Naive thymus-derived CD8-positive, alpha-beta T cell (primary cell): ENCODE measurements at places on chromosomes 7 and 10.

- DNase-seq = no peak
Measured at GRCh38 chr7:20508109-20508508, 107.4 kb upstream of the ABCB5 start.

GRCh38 chr7:18866359-18867036, 250.9 kb downstream of the TWIST1 start:
- DNase-seq = no peak

- no peak for DNase-seq
Measured at GRCh38 chr10:78777466-78777865, 291.3 kb upstream of the ZMIZ1 start.

DNA sequence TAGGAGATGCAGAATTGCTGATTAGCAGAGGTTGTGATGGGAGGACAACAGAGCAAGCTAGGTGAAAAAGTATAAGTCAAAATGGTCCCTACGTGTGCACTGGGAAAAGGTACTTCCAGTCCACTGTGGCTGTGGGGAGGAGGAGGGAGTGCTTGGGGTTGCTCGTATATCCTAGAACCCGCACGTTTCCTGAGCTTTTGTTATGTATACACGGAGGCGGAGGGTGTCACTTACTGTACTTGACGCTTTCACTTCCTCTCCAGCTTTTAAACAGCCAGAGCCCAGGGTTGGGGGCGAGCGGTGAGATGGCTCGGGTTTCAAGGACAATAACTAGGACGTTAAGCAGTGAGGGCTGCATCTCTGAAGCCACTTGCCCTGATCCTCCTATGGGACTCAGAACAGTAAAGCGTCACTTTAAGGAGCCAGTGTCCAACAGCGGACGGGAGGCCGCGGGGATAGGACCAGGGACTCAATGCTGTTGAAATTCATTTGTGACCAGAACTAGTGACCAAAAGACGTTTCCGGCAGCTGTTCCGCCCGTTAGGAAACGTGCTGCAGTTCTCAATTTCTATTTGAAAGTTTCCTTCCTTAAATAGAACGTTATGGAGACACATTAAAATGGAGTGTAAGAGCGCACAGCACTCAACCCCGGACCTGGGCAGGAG, 985 bp upstream of the ETV1 start:
- no peak for DNase-seq

DNA sequence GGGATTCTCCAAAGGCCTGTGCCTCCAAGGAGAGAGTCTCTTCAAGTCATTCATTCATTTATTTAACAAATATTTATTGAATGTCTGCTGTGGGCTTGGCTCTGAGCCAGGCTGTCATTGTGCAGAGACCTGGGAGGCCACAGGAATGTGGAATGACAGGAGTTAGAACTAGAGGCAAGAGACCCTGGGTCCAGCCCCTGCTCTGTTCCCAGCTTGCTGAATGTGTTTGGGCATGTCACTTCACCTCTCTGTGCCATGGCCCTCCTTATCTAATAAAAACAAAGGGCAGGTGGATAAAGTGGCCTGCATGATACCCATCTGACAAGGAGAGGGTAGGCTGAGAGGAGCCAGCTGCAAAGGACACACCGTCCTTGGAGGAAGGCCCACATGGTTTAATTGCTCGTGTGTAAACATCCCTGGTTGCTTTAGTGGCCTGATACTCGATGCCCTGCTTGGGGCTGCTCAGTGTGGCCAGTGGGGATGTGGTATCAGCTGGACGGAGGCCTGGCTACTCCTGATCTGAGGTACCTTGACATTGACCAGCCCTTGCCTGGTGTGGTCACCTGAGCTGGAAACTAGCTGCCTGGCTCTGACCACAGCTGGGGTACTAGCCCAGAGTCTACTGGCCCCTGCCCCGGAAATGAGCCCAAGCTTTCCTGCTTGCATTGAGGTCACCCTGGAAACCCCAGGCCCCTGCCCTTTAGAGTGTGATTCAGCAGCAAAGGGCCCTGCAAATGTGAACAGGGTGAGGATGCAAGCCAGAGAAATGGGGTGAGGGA, 116.2 kb downstream of the CDH23 start:
- no peak for DNase-seq

- DNase-seq = no peak
Measured at GRCh38 chr10:130015075-130015695, 51.1 kb upstream of the EBF3 start.

DNA sequence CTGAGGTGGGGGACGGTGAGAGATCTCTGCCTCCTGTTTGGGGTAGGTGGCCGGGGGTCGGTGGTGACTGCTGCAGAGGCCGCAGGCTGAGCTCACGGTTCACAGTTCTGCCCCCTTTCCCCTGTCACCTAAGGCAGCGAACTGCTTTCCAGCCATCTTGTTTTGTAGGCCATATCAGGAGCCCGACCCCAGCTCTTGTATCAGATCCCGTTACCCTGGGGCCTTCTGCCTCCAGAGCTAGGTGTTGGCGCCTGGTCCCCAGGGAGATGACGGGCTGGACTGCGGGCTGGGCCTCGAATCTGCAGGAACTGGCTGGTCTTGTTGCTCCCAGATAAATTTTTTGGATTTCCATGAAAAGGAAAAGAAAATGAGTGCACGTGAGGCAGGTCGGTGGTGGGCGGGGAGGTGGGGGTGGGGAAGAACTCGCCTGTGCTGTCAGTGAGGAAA, 183.0 kb downstream of the DNAJB6 start:
- no peak for DNase-seq

GRCh38 chr10:95121904-95122303, 52.6 kb upstream of the CYP2C8 start:
- no peak for DNase-seq

DNA sequence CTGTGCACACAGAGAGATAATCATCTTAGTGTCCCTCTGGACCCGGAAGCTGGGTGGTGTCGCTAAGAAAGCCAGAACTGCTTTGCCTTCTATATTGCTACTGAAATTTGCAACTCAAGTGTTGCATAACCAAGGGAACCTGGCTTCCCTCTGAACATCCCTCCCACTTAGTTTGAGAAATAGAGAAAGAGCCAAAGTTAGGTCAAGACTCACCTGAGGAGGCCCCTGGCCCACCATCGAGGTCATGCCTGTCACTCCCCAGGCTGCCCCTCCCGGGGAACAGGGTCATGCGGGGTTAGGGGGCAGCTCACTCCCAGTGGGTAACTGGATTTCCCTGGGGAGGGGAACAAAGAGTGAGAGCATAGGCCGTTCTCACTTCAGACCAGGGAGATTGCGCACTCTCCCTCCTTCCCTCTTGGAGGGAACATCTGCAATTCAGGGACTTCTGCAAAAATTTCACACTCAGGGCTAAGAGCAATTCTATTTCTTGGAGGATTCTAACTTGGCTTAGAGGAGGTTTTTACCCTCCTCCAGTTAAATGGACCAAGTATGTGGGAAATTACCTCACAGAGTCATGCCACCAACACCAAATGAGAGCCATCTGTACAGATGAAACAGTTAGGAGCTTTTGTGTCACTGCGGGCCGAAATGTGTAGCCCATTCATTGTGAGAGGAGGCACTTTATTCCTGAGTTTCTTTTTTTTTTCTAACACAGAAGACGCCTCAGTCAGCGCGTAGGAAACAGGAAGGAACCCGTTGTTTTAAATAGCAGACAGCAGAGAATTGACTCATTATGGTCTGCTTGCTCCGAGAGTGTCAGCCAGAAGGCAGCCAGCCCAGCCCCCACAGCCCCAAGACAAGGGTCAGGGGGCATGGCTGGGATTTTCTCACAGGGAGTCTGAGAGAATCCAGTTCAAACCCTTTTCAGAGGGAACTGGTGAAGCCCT, 221.3 kb downstream of the ARHGAP12 start:
- DNase-seq = no peak

GRCh38 chr10:30172673-30173072, 113.3 kb upstream of the JCAD start:
- no peak for DNase-seq

- no peak for DNase-seq
Measured at GRCh38 chr7:16583834-16584233, 57.2 kb downstream of the LRRC72 start.

DNA sequence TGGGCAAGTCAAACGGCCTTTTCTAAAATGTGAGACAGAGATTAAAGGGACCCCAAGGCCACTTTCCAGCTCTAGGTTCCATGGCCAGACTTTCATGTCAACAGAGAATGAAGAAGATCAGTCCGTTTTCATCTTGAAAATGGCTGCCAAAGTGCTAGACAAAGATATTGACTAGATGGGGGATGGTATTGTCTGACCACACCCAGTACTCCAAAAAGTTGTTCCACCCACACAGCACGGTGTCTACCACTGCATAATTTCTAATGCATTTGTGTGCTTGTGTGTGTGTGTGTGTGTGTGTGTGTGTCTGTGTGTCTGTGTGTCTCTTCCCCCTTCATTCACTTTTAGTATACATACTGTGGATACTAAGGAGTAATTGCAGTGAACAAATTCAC, 1.3 kb downstream of the COL1A2 start:
- no peak for DNase-seq

- no peak for DNase-seq
Measured at GRCh38 chr10:12735843-12736462, 265.6 kb downstream of the CCDC3 start.

- DNase-seq = no peak
Measured at GRCh38 chr10:44703241-44704155, 207.6 kb upstream of the TMEM72 start.

- no peak for DNase-seq
Measured at GRCh38 chr10:33780961-33781360, 446.5 kb upstream of the NRP1 start.

- DNase-seq = no peak
Measured at GRCh38 chr7:69892790-69893189, 294.5 kb downstream of the AUTS2 start.

DNA sequence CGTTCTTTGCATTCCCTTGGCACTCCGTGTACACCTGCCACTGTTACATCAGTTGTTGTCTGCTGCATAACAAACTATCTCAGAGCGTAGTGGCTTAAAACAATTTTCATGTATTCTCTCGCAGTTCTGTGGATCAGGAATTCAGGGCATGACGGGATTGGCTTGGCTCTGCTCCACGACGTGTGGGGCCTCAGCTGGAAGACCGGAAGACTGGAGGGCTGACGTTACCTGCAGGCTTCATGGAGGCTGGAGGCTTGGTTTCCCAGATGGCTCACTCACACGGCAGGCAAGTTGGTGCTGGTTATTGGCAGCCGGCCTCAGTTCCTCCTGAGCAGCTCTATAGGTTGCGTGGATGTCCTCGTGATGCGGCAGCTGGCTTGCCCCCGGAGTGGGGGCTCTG, 25.5 kb downstream of the NYAP1 start:
- no peak for DNase-seq

DNA sequence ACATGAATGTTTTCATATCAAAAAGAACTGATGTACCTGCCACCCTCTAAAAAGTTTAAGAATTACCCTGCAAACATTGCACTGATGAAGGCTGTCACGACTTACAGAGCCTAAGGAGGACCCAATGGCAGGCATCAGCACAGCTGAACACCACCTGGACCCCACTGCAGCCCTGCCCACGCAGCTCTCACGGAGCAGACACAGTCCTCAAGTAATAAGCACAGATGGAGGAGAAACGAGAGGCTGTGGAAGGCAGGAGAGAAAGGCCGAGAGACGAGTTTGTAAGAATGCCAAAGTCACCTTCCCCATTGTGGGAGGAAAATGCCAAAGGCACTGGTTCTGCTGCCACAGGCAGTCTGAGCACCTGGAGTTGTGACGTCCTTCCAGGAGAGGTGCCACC, 135.0 kb downstream of the DLG5 start:
- DNase-seq = no peak

DNA sequence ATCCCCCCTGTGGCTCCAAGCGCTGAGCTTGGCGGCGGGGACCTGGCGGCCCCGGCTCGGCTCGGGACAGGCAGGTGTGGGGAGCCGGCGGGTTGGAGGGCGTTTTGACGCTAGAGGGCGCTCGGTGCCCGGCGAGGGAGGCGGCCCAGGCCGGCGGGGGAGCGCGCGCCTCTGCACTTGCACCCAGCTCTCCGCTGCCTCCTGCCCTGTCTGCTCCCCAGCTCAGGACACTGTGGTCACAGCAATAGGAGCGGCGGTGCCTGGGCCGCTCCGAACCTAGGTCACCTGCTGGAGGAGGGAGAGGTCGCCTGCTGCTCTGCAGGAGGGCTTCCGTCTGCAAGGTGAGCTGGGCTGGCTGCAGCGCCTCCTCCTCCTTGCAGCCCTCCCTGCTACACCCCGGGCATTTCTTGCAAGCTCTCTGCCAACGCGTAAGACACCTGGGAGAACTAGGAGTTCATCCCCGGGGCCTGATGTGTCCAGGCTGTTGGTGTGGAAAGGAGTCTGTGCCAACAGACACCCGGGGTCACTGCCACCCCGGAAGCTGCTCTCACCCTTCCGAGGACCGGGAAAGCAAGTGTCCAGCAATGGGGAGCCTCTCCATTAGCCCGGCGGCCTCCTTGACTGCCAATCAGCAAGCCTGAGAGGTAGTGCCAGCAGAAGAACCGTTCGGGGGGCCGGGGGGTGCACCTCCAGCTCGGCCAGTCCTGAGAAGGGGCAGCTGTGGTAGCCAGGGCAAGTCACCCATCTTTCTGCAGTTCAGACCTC, 620.4 kb downstream of the GALNT17 start:
- DNase-seq = no peak

GRCh38 chr7:32928785-32929298, 28.4 kb upstream of the FKBP9 start:
- no peak for DNase-seq

- DNase-seq = peak; percentile 82
Measured at GRCh38 chr10:100267239-100268104, at the start of gene CWF19L1. Gene CWF19L1, minus strand, starts transcription at chr10:100267638. Its CDS starts 45 bp downstream, at chr10:100267593.

GRCh38 chr7:36810032-36810431, 85.7 kb upstream of the AOAH start:
- no peak for DNase-seq

DNA sequence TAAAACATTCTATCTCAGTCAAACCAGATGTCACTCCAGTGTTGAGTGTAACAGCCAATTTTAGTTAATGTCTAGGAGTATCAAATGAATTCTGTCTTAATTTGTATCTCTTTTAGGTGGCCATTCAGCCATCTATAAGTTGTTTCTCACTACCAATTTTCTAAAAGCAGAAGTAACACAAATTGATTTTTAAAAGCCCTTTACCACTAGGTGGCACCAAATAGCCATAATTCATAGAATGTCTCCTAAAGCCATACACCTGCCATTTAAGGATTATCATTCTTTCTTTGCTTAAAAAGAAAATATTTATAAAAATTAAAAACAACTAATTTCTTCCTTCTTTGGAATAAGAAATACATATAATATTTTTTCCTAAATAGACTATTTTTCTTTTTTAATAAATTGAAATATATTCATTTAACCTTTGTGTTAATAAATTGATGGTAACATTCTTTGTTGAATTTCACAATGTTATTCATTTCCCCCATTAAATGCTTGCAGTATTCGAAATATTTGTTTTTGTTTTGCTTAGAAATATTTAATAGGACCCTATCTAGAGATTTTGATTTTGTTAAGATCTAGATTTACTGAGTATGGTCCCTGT, 107.8 kb upstream of the PPP1R3A start:
- peak; percentile 6 for DNase-seq

DNA sequence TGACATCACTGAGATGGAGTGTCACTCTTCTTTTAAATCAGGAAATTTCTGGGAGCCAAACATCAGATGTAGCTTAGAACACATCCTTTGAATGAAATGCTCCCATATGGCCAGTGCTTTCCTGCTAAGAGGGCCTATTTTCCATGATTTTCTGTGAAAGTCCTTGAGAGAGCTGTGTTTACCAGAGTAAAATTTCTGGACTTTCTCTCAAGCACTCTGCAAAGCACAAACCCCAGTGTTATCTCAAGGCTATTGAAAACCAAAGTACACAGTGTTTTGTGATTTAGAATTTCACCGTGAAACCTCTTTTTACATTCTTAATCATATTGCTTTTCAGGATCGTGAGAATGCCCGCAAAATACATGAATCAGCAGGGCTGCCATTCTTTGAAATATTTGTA, 54.0 kb downstream of the PAPSS2 start:
- DNase-seq = no peak

GRCh38 chr10:91211675-91212074, 8.8 kb upstream of the PCGF5 start:
- DNase-seq = no peak

- DNase-seq = no peak
Measured at GRCh38 chr10:97729014-97729413, 7.9 kb upstream of the ZFYVE27 start.
